CD4-positive, alpha-beta T cell treated with Interleukin-2 at 100 ng/mL for 4 hours (primary cell): ENCODE measurements at places on chromosomes 16 and 17.

- DNase-seq = no peak
Observed at GRCh38 chr17:32731556-32732295, 145.2 kb downstream of the MYO1D start.

DNA sequence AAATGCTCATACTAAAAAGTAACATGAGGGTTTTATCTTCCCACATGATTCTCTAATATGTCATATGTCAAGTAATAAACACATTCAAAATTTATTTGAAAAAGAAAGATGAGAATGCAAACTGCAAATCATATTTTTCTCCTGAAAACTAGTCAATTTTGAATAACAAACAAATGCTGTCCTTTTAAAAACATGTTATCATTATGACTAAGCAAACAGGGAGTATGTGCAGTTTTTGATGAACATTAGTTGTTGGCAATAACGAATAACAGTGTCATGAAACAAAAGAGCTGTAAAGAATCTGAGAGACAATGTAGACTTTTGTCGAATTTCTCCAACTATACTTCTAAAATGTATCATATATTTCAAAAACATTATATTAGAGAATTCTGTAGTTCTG, 34.8 kb downstream of the RPGRIP1L start:
- DNase-seq = no peak

DNA sequence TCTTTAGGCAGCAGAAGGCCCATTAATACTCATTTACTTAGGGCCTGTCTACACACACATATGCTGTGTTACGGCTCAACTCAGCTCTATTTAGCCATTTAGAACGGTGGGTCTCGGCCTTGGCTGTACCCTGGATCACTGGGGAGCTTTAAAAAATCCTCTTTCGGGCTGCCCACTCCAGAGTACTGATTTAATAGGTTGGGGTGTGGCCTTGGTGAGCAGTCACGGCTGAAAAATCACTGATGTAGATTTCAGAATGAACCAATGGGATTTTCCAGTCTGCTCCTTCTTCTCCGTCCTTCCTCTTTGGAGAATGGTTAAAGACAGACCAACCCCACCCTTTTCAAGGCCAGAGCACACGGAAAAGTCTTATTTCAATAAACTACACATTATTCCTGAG, 223.5 kb downstream of the CCDC182 start:
- no peak for DNase-seq

DNA sequence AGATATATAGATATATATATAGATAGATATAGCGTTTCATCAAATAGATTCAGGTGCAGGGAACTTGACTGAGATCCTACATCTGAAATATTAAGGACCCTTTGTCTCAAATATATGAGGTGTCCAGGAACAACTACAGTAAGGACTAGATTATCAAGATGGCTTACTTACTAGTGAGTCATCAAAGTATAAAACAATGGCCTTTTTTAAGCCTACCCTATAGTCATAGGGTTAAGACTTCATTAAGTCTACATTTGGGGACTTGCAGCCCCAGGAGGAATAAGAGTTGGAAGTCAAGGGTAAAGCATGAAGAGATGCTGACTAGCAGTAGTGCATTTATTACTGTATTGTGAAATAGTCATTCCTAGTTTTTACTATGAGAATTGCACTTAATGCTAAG, 1023.4 kb downstream of the CDH11 start:
- DNase-seq = no peak
